ENCODE measurements at places on chromosomes 1 and 21.

- DNase-seq, result no peak
These were observed 8.6 kb upstream of the ITGB2 start for GRCh38 chr21:44929242-44929798.

- no peak for DNase-seq
These were observed 16.8 kb downstream of the ATP8B2 start for GRCh38 chr1:154342132-154342531.

GRCh38 chr21:38121888-38122720 lies 134.7 kb upstream of the KCNJ15 start:
- DNase-seq, result no peak

GRCh38 chr1:109850827-109851226 lies 59.8 kb upstream of the CSF1 start:
- DNase-seq, result no peak
